ENCODE measurements at places on chromosomes 2 and 18.

DNA sequence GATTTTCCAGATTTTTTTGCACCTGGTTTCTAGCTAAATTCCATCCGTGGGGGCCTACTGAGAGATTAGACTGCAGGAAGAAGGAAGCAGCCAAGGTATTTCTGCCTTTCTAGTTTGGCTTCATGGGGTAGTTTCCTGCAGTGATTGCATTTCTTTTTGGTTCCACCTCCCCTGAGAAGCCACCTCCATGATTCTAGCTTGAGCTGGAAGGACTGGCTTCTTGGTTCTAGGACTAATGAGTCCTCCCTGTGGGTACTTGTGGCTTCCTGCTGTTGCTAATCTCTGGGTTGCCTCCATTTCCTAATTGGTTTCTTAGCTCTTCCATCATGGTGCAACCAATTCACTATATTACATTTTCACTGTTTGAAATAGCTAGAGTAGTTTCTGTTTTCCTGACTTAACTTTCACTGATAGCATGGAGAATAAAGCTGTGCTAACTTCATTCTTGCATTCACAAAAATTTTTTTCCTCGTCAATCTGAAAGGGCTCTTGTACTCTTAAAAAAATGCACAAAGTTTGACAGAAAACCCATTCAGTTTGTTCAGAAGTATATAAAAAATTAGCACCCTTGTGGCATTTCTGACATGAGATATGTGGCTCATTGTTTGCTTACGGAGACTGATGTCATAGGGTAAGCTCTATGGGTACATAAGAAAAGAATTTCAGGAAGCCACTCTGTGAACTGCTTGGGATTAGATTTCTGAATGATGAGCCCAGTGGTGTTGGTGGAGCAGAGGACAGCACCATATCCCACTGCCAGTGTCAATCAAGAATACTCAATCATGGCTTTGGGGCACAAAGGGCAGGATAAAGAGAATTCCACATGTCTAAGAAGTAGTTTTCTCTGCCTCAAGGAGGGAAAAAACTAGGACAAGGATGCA lies 242.8 kb upstream of the RBMS1 start:
- no peak for DNase-seq

DNA sequence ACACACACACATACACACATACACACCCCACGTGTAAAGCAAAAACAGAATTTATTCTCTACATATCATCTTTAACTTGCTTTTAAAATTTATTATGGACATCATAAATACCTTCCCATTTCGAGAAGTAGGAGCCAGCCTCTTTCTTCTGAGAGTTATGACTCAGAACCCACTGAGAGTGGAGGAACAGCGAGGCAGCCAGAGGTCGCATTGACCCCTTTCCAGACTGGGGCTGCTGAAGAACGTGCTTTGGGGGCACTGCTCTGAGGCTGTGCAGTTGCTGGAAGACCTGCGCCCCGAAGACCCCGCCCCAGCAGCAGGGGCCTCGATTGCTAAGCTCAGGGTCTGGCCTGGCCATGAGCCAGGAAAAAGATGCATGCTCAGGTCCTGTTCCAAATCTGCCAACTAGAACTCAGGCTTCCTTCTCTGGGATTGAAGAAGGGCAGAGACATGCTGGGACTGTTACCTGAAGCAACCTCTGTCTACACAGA lies 133.8 kb upstream of the TWIST2 start:
- DNase-seq: no peak

DNA sequence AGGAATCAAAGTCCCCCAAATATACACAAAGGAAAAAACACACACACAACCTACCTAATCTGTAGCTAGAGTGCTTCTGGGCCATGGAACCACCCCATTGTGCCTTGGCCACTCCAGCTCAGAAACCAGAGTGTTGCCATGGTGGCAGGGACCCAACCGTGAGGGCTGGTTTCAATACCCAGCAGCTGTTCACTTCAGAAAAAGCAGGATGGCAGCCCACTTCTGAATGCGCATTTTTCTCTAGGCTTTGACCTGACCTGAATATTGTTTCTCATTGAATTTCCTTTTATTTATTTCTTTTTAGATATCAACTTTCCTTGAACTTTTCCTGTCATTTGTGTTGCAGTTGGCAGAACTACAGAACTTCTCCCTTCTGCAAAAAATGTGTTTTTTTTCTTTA lies 43.0 kb upstream of the EHBP1 start:
- no peak for DNase-seq

GRCh38 chr2:218892693-218893348 lies 12.2 kb downstream of the WNT10A start:
- no peak for DNase-seq

DNA sequence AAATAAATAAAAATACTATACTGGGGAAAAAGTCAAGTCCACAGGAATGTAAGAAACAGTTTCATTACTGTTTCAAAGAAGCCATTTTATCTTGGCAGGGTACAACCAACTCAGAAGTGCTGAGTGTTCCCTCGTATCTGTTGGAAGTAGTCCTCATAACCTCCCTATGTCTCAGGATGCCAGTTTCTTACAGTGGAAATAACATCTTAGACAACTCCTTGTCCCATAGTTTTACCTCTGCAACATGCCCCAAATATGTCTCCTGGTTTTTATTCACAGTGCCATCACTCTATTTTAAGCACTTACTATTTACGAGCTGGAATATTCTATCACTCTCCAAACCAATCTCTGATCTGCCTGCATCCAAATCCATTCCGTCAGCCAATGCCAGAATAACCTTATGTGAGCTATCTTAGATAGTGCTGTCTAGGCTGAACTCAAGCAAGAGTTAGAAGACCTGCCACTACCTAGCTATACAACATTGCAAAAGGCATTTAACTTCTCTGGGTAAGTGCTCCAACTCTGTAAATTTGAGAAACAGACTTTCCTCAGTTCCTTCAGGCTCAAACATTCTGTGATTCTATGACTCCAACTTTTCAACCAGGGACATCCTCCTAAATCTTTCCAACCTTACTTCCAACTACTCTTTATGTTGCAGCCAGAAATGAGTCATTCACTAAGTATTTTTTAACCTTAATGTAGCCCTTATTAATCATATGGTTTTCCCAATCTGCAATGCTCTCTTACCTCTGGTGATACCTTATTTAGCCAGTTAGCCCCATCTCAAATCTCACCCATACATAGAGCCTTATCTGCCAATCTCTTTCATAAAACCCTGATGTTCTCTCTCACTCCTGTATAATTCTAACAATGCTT lies 66.7 kb downstream of the RTN4 start:
- DNase-seq: no peak
